ENCODE measurements at places on chromosomes 6 and 20.

DNA sequence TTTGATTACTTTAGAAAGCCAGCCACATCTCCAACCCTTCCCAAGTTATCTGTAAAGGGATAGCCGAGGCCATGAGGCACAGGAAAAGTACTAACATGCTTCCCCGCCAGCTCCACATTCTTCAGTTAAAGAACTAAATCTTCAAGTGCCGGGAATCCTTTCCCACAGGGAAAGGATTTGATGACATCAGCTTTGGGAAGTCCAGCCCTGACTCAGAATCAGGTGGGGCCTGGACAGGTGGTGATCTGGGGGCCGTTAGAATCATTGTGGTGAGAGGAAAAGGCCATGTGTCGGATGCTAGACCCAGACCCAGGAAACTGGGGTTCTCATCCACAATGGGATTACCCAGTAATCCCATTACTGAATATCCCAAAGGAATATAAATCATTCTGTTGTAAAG is 580.0 kb downstream of the QKI start:
- H3K27ac ChIP-seq: no peak overlapping the region
- H3K36me3 ChIP-seq: no peaks in the 10 kb centered on the region
- no peak for DNase-seq
- H3K4me3 ChIP-seq: no peak overlapping the region

- H3K4me3 ChIP-seq: no peak overlapping the region
- DNase-seq: no peak
- H3K27me3 ChIP-seq: no peaks in the 10 kb centered on the region
- no peak overlapping the region for H3K27ac ChIP-seq
- H3K36me3 ChIP-seq: no peaks in the 10 kb centered on the region
Observed at GRCh38 chr6:110439356-110439755, 24.0 kb upstream of the DDO start.

GRCh38 chr6:154206996-154207395 is 149.6 kb downstream of the IPCEF1 start:
- H3K4me1 ChIP-seq: no peaks in the 10 kb centered on the region
- H3K4me3 ChIP-seq: no peak overlapping the region
- no peaks in the 10 kb centered on the region for H3K27me3 ChIP-seq

GRCh38 chr6:9977411-9977810 is 437.5 kb downstream of the TFAP2A start:
- H3K36me3 ChIP-seq: no peaks in the 10 kb centered on the region

GRCh38 chr20:38997622-38998021 is 35.5 kb downstream of the DHX35 start:
- no peaks in the 10 kb centered on the region for H3K36me3 ChIP-seq
- no peaks in the 10 kb centered on the region for H3K27me3 ChIP-seq
- H3K4me1 ChIP-seq: no peaks in the 10 kb centered on the region

GRCh38 chr6:21738180-21739094 is 144.9 kb downstream of the SOX4 start:
- H3K27ac ChIP-seq: no peak overlapping the region
- H3K4me3 ChIP-seq: no peak overlapping the region
- H3K27me3 ChIP-seq: no peaks in the 10 kb centered on the region

- H3K27me3 ChIP-seq: no peaks in the 10 kb centered on the region
- DNase-seq: no peak
- H3K36me3 ChIP-seq: no peaks in the 10 kb centered on the region
- H3K4me1 ChIP-seq: no peaks in the 10 kb centered on the region
- no peak overlapping the region for H3K4me3 ChIP-seq
Observed at GRCh38 chr6:84929212-84929611, 164.8 kb upstream of the TBX18 start.

DNA sequence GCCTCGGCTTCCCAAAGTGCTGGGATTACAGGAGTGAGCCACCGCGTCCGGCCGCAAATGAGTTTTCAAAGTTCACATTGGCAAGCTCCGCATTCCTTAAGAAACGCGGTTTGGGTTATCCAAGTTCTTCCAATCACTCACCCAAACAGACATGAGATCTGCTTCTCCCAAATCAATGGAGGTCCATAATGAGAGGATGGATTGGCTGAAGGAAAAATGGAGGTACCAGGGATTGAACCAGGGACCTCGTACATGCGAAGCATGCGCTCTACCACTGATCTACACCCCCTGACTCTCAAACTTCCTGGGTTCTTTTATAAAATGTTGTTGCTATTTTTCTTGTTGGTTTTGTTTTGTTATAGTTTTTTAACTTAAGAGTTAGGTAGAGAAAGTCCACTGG is 170.0 kb downstream of the GPX5 start:
- H3K27me3 ChIP-seq: peaks cover 56% of the 10 kb centered on the region
- no peaks in the 10 kb centered on the region for H3K36me3 ChIP-seq
- H3K4me1 ChIP-seq: no peaks in the 10 kb centered on the region
- H3K27ac ChIP-seq: no peak overlapping the region

DNA sequence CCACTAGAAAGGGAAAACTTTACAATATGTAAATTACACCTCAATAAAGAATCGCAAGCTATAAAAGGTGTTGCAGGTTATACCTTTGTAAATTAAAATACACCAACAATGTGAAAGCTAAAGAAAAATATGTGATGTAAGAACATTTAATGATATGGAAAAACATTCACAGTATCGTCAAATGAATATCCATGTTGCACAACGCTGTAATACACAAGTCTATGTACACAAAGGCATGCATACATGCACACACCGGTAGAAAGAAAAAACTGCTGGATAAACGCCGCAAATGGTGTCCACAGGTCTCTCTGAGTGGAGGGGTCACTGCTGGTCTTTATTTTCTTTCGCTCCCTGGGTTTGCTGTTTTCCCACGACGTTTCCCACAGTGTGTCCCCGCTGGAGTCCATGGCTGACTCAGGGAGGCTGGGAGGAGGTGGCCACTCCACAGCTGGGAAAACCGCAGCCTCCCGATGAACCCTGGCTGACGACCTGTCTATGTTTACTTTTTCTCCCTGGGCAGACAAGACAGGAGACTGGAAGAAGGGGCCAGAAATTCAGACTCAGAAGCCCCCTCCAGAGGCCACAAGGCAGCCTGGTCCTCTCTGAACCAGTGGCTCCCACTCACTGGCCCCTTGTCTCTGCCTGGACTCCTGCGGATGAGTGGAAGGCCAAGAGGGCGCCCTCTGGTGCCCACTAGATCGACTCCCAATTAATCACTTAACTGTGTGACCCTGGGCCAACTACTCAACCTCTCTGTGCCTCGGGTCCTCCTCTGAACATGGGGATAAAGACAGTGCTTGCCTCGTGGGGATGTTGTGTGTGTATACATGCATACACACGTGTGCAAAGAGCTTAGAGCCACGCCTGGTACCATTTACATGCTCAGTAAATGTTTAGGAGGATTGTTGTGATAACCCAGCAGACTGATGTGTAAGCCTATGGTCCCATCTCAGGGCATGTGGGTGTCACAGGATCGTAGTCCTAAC is 12.8 kb upstream of the BPI start:
- H3K27ac ChIP-seq: no peak overlapping the region
- no peak for DNase-seq
- no peaks in the 10 kb centered on the region for H3K4me1 ChIP-seq
- H3K4me3 ChIP-seq: no peak overlapping the region

GRCh38 chr6:145733810-145734209 is 1.5 kb downstream of the EPM2A start:
- H3K4me3 ChIP-seq: no peak overlapping the region
- H3K4me1 ChIP-seq: peaks cover 31% of the 10 kb centered on the region
- no peaks in the 10 kb centered on the region for H3K27me3 ChIP-seq
- H3K36me3 ChIP-seq: no peaks in the 10 kb centered on the region

DNA sequence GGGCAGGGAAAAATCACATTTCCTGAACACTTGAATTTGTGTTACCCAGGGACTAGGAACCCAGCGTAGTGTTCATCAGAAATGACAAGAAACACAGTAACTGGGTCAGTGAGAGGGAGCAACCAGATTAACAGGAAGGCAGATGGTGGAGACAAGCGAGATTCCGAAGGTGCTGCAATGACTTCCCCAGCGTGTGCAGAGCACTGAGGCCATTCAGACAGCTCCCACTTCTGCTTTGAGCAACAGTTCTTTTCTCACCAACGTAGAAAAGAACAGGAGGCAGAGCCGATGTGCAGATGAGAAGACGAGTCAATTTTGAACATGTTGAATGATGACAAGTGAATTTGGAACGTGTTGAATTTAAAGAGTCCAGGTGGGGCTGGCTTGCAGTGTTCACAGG is 63.1 kb upstream of the IFNGR1 start:
- no peaks in the 10 kb centered on the region for H3K36me3 ChIP-seq
- H3K4me1 ChIP-seq: peaks cover 36% of the 10 kb centered on the region
- no peaks in the 10 kb centered on the region for H3K27me3 ChIP-seq
- no peak overlapping the region for H3K4me3 ChIP-seq

GRCh38 chr6:32941214-32941768 is 463 bp upstream of the HLA-DMB start:
- peak overlapping the region; percentile 100 for H3K4me3 ChIP-seq
- H3K4me1 ChIP-seq: peaks cover 82% of the 10 kb centered on the region
- H3K27ac ChIP-seq: peak overlapping the region; percentile 97
- H3K27me3 ChIP-seq: no peaks in the 10 kb centered on the region

DNA sequence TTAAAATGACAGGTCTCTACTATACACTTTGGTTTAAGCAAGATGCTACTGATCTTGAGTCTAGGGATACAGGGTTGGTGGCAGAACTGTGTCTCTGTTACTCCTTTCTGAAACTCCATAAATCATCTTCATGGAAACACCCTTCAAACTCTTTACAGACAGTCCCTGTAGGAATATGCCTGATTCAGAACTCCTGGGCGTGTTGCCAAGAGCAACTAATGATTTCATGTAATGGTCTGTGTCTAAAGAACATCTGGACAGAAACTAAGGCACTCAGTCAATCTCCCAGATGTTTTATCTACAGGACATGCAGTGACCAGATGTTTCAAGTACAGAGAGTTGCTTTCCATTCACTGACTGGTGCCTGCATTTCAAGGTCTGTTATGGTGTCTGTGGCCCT is 464.4 kb upstream of the CHD6 start:
- H3K27me3 ChIP-seq: no peaks in the 10 kb centered on the region
- no peak overlapping the region for H3K4me3 ChIP-seq
- no peaks in the 10 kb centered on the region for H3K36me3 ChIP-seq

- H3K4me1 ChIP-seq: no peaks in the 10 kb centered on the region
- DNase-seq: no peak
- no peak overlapping the region for H3K4me3 ChIP-seq
- H3K27ac ChIP-seq: no peak overlapping the region
Observed at GRCh38 chr20:16498526-16499253, 74.6 kb downstream of the KIF16B start.

DNA sequence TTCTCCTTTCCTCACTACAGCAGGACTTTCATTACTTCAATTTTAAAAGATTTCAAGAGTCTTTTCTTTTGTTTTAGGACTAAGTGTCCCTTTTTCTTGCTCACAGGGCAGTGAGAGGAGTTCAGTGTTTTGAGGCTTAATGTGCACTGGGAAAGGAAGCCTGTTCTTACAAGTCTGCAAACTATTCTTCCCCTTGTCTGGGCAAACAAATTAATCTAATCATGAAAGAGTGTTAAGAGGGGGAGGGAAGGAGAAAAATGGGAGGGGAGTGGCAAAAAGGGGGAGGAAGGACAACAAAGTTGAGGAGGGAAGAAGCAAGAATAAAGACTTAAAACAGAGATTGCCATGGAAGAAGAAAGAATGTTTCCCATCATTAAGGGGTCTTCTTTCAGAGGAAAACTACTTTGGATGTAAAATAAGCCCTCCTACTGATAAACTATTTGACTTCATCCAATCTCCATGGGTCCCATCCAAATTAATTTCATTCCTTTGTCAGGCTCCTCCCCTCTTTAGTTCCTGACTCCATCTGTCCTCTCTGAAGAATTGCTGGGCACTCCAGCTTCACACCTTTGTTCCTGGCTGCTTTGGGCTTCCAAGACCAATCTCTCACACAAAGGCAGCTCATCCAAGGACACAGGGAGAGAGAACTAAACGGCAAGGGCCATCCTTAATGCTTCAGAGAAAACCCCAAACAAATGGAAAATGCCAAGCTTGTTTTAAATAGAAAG is 244.5 kb downstream of the TPBG start:
- DNase-seq: no peak
- H3K4me1 ChIP-seq: no peaks in the 10 kb centered on the region
- no peaks in the 10 kb centered on the region for H3K27me3 ChIP-seq

GRCh38 chr20:4329232-4329631 is 313.9 kb upstream of the RNF24 start:
- H3K4me3 ChIP-seq: no peak overlapping the region
- no peaks in the 10 kb centered on the region for H3K27me3 ChIP-seq
- no peaks in the 10 kb centered on the region for H3K36me3 ChIP-seq
- no peak overlapping the region for H3K27ac ChIP-seq

GRCh38 chr20:37382482-37383120 is 36.7 kb downstream of the SRC start:
- no peak for DNase-seq
- H3K36me3 ChIP-seq: no peaks in the 10 kb centered on the region
- H3K27ac ChIP-seq: no peak overlapping the region
- H3K27me3 ChIP-seq: no peaks in the 10 kb centered on the region
- H3K4me3 ChIP-seq: no peak overlapping the region

- peaks cover 7% of the 10 kb centered on the region for H3K4me1 ChIP-seq
- DNase-seq: no peak
- no peak overlapping the region for H3K4me3 ChIP-seq
- H3K27me3 ChIP-seq: no peaks in the 10 kb centered on the region
Observed at GRCh38 chr6:16437095-16437494, 198.7 kb downstream of the GMPR start.

DNA sequence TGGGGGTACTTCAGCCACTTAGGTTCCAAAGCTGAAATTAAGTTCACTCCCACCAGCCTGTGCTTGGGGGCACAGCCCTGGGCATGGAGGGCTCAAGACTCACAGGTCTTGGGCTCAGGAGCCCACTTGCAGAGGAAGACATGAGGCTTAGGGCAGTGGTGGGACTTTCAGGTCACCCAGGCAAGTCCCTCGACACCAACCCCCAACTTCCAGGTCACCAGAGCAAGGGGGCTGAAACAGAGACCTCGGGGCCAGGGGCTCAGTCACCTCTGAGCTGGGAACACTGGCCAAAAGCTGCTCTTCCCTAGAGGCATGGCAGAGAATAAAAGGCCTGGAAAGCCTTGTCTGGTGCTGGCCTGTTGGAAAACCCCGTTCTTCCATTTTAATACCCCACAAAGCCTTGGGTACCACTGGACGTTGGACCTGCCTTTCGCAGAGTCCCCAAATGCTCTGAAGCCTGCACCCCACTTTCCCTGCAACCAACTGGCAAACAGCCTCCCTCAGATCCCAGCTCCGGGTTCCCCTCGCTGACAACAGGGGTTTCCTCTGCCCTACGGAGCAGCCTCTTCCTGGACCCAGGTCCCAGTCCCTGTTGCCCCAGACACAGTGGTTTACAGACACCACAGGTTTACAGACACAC is 160.9 kb upstream of the PMEPA1 start:
- H3K36me3 ChIP-seq: no peaks in the 10 kb centered on the region
- H3K4me1 ChIP-seq: no peaks in the 10 kb centered on the region
- H3K4me3 ChIP-seq: no peak overlapping the region
- H3K27me3 ChIP-seq: peaks cover 7% of the 10 kb centered on the region
- DNase-seq: no peak

DNA sequence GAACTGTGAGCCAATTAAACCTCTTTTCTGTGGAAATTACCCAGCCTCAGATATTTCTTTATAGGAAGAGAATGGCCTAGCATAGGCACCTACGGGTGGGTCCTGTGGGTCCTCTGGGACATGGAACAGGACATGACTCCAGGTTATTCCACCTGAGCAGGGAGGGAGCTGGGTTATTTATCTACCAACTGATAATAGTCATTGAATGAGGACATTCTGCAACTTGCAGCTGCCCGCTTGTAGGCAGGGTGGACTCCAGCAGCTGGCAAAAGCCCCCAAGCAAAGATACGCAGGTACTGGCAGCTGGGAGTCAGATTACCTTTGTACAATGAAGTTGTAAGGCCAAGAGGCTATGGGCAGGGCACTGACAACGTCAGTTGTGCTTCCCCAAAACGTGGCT is 1.4 kb upstream of the BANF2 start:
- no peak overlapping the region for H3K27ac ChIP-seq
- H3K4me1 ChIP-seq: no peaks in the 10 kb centered on the region
- DNase-seq: no peak
- H3K36me3 ChIP-seq: no peaks in the 10 kb centered on the region
- no peak overlapping the region for H3K4me3 ChIP-seq

Data from B cell (primary cell).